ENCODE measurements at places on chromosomes 5 and 9.

DNA sequence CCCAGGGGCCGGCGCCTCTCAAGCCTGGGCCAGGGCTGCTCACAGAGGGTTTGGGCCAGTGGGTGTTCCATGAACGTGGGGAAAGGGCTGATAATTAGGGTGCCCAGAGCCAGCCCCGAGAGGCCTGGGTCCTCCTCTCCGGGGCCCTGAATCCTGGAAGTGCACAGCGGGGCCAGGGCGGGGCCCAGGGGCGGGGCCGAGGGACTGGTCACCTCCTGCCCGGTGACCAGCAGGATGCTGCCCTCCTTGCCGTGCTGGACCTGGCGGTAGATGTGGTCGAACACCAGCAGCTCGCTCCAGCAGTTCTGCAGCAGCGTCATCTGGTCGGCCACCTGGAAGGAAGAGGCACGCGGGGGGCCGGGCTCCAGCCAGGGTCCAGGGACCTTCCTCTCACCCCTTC is 14.4 kb downstream of the NR5A1 start:
- DNase-seq = no peak

- DNase-seq = no peak
Measured at GRCh38 chr5:124823380-124823779, 76.9 kb upstream of the ZNF608 start.

DNA sequence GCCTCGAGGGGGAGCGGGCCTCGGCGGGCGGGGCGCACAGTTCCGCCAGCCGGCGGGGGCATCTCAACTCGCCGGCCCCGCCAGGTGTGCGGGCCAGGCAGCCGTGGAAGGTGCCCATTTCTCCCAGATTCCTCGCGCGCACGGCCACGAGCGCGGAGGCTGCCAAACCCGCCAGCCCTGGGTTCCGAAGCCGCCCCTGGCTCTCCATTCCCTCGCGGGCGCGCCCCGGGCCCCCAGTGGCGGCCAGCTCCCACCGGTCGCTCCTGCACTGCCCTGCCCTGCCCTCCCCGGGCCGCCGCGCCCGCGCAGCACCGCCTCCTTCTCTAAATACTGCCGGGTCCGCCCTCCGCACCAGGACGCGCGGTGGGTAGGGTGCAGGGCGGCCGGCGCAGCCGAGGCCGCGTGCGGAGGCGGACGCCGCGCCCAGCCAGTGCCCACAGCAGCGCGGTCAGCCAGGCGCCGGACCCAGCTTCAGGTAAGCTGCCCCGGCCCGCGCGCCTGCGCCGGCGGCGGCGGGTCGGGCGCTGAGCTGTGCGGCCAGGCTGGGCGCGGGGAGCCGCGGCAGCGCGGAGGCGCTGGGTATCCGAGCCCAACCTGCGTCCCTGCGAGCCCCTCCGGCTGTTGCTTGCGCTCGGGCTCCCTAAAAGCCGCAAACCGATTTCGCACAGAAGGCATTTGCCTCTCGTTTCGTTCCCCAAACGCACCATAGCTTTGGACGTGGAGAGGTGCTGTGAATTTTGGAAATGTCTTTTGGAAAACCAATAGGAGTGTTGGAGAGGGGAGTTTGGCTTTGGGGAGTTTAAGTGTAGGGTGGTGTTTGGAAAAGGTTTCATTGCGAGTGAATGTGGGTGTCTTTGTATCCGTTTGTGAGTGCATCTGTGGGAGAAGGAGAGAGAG is at the start of gene TMEM171:
TSS of gene TMEM171 (plus strand) at position 354 of the 897 bp plus-strand sequence. CDS start 2,799 bp downstream, outside the sequence.
- no peak for DNase-seq

DNA sequence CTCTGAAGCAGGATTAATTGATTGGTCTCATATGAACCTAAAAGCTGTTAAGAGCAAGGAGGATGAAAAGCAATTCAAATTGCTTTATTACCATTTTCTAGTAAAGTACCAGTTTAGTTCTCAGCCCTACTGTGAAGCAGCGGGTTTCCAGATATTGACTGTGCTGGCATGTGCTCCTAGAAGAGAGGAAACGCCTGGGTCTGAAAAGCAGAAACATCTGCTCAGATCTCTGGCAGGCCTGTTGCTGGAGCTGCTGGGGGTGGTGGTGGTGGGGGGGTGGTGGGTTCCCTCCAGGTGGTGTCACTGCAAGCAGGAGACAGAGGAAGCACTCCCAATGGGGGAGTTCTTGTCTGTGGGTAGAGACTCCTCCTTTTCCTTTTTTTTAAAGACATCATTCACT is 105.5 kb upstream of the ZNF462 start:
- DNase-seq = no peak

- DNase-seq = no peak
Measured at GRCh38 chr9:118624608-118625007, 744.6 kb downstream of the BRINP1 start.

GRCh38 chr5:68173007-68173406 is 42.5 kb upstream of the PIK3R1 start:
- no peak for DNase-seq

DNA sequence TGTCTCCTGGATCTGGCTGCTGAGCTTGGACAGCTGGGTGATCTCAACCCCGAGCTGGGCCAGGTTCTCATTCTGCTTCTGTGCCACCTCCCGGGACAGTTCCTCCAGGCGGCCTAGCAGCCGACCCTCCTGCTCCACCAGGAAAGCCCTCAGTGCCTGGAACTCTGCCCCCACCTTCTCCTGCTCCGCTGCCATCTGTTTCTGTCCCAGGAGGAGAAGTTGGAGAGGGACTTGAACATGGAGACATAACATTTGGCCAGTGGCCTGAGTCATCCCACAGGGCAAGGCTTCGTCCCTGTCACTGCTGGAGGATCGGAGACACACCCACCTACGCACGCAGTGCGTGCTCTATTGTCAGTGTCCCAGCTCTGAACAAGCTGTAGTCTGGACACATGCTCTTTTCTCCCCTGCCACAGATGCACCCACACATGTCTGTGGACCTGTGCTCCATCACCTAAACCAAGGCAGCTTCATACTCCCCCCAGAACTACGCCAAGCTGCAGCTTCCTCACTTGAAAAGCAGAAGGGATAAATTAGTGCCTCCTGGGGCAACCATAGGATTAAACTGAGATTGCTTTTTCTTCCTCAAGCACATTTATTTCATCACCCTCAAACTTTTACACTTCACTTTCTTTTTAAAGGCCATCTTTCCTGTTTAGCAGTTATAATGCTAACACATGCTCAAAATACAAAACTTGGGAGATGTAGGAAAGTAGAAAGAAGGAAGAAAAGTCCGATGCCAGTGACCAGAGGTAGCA is 4.9 kb downstream of the TRIM7 start:
- DNase-seq = no peak

Data from sigmoid colon (tissue), 7 donors.